Activated T-cell treated with anti-CD3 and anti-CD28 coated beads for 24 hours (primary cell): ENCODE measurements at places on chromosomes 7 and 10.

GRCh38 chr10:36157486-36157885, 515.4 kb upstream of the FZD8 start:
- no peak for DNase-seq

DNA sequence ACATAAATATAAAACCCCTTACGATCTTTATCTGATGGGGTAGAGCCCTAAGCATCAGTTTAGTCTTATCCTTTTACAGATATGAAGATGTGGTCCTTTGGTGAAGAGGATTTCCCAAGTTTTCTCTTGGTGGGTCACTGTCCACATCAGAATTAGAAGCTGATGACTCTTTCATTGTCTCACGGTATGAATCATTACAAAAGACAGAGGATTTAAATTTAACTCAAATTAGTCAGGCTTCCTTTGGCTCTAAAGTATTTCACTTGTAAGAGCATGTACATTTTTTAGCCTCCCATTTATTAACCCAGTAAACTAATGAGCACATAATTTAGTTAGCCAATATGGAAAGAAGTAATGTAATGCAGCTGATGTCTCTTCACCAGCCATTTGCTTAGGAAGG, 49.9 kb upstream of the TMEM26 start:
- no peak for DNase-seq

- no peak for DNase-seq
Measured at GRCh38 chr10:35463105-35463867, 127.0 kb downstream of the CCNY start.

- no peak for DNase-seq
Measured at GRCh38 chr10:122990278-122990677, 10.1 kb downstream of the PSTK start.

DNA sequence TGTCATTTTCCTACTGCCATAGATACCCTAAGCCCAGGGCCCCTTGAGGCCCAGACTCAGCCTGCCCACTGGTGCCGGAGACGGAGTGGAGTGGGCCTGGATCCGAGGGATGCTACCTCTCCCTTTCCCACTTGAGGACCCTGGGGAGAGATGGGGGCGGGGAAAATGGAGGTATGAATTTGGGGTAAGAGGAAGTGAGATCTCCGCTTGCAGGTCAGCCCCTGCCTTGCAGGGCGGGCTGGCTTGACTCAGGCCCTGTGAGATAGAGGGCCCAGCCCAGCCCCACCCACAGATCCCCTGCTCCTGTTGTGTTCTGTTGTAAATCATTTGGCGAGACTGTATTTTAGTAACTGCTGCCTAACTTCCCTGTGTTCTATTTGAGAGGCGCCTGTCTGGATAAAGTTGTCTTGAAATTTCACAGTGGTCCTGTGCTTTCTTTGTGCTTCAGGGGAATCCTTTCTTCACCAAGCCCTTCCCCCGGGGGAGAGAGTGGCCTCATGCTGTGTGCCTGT, 13.2 kb downstream of the YKT6 start:
- no peak for DNase-seq

GRCh38 chr10:95694665-95695064, 938 bp upstream of the TCTN3 start:
- DNase-seq: no peak

DNA sequence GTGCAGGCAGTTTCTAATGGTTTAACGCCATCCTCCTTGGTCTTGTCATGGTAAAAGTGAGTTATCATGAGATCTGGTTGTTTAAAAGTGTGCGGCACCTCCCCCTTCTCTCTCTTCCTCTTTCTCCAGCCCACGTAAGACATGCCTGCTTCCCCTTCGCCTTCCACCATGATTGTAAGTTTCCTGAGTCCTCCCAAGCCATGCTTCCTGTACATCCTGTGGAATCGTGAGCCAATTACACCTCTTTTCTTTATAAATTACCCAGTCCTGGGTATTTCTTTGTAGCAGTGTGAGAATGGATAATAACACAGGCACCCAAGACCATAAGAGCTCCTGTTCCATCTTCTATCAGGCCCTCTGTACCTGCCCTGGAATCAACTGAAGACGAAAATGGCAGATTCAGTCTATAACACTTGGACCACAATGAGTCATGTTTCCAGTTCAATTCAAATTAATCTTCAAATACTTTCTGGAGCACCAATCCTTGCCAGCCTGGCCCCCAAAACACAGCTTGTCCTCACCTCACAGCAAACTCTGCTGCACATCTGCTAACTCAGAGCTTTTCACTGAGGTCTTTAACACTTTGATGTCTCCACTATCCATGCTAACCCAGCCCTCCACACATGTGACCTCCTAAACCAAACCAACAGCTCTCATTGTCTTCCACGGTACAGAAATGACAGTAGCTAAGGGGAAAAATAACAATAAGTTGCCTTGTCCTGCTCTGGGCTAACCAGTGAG, 73.2 kb downstream of the SFMBT2 start:
- peak; percentile 10 for DNase-seq

GRCh38 chr7:139940866-139941265, 111.8 kb downstream of the TBXAS1 start:
- no peak for DNase-seq
